ENCODE measurements at places on chromosomes 1 and 21. TPM values are rescaled to one million over a fixed set of nuclear protein-coding genes. Genes with fewer than 3 reads are reported as not detected.

Gene NIT1
- 31.3 TPM for total RNA-seq

Gene CCDC30
- total RNA-seq = 0.66 TPM

Gene AMY1B
- not detected for total RNA-seq

Gene SHISAL2A
- total RNA-seq = under 0.01 TPM

Gene RORC
- total RNA-seq = 0.13 TPM

Gene JAM2
- total RNA-seq = not detected

Gene CYP4Z1
- not detected for total RNA-seq

Gene VANGL2
- 10.3 TPM for total RNA-seq

Gene PEAR1
- total RNA-seq = 4.9 TPM

DNA sequence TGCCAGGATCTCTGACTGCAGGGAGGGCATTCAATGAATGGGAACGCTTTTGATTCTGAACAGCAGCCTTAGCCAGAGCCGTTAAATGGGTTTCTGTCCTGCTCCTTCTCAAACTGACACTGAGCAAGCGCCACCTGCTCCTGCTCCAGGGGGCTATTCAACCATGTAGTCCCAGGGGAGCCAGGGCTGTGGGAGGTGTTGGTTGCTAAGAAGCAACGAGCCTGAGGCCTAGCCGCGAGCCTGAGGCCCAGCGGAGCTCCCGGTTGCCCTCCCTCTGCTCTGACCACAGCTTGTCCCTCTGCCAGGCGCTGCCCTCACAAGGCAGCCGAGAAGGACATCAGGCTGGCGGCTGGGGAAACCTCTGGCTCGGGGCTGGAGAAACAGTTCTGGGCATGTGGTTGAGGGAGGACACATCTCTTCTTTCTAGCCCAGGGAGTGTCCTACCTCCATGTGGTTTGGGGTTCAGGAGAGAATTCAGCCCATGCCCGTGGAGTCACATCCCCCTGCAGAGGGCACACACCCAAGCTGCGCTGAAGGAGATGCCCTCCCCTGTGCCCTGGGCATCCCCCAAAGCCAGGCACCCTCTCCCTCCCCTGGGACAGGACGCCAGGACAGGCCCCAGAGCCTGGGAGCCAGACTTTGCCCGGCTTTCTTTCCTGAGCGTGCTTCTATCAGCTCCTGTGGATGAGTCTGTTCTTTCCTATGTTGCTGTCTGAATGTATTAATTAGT, 18.0 kb downstream of the PCP4 start:
- DNase-seq = no peak

GRCh38 chr1:174743654-174744561, 255.8 kb upstream of the CACYBP start:
- peak; percentile 28 for DNase-seq

GRCh38 chr1:33875862-33876261, 12.0 kb downstream of the HMGB4 start:
- DNase-seq = no peak

DNA sequence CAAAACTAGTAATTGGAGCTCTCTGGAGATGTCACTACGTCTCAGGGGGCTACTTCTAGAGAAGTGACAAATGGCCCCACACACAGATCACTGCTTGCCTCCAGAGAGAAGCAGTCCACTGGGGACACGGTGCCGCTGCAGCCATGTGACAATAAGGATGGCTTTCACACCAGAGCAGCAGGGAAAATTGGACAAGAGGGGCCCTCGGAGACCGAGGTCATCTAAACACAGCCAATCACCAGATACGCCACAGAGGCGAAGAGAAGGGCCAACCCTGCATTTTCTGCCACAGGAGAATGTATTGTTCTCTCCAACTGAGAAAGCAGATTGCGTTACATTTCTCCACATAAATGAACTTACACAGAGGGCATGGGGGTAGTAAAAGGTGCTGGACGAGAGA, 51.2 kb upstream of the TIAM1 start:
- DNase-seq = no peak

- peak; percentile 95 for DNase-seq
Measured at GRCh38 chr1:217029281-217030157, 306.3 kb upstream of the ESRRG start.

- no peak for DNase-seq
Measured at GRCh38 chr1:162256287-162256686, 120.4 kb downstream of the SPATA46 start.

GRCh38 chr1:97668945-97669344, 251.9 kb downstream of the DPYD start:
- DNase-seq = peak; percentile 28

- no peak for DNase-seq
Measured at GRCh38 chr1:31677949-31678348, 25.9 kb downstream of the COL16A1 start.

- DNase-seq = no peak
Measured at GRCh38 chr1:981955-982558, at the start of gene PERM1. Gene PERM1, minus strand, starts transcription at chr1:982093. Its CDS starts 1,064 bp downstream, at chr1:981029.

- DNase-seq = no peak
Measured at GRCh38 chr1:81937791-81938450, 137.2 kb downstream of the ADGRL2 start.

DNA sequence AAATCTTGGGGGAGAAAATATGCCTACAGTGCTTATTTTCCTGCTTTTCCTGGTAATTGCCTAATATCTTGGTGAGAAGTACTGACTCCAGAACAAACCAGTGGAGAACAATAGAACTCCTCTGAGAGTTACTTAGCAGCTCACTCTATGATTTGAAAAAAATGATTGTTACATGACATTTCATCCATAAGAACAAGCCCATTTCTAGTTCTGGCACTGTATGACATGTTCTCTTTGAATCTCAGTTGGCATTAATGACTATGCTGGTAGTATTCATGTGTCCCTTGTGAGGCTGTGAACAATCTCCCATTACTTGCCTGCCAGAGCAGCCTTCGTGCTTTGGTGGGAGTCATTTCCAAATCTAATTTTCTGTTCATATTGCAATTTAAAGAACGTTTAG, 58.0 kb downstream of the CLIC4 start:
- DNase-seq = peak; percentile 15

- no peak for DNase-seq
Measured at GRCh38 chr1:89759036-89759435, 61.8 kb upstream of the LRRC8D start.

GRCh38 chr1:235199441-235199840, 38.4 kb upstream of the RBM34 start:
- peak; percentile 13 for DNase-seq

DNA sequence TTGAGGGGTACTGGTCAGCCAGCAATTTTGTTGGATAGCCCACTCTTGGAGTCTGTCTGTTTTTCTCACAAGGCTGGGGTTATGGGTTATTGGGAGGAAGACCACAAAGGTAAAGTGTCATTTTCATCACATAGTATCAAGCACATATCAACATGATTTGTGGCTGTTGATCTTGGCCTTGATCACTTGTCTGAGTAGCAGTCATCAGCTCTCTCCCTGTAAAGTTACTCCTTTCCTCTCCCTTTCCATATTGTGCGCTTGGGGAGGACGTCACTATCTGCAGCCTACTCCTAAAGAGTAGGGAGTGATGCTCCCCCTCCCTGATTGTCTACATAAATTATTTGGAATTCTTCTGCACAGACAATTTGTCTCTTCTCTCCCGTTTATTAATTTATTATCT, 1.8 kb upstream of the ZNF362 start:
- no peak for DNase-seq

DNA sequence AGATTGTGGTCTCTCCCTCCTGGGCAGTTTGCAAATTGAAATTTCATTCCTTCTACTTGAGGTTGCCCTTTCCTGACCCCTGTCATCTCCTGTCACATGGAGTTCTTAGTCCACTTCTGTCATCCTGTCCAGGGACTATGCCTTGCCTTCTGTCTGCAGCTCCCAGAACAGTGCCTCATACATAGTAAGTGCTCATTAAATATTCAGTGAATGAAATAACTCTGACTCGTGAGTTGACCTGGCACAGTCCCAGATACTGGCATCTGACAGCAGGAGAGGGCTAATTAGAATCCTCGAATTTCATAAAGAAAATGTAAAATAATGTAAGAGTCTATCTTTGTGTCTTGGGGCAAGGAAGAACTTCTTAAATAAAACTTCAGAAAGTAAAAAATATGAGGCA, 50.8 kb downstream of the CNIH3 start:
- DNase-seq = no peak

- no peak for DNase-seq
Measured at GRCh38 chr1:64046891-64047290, 156.5 kb upstream of the UBE2U start.

DNA sequence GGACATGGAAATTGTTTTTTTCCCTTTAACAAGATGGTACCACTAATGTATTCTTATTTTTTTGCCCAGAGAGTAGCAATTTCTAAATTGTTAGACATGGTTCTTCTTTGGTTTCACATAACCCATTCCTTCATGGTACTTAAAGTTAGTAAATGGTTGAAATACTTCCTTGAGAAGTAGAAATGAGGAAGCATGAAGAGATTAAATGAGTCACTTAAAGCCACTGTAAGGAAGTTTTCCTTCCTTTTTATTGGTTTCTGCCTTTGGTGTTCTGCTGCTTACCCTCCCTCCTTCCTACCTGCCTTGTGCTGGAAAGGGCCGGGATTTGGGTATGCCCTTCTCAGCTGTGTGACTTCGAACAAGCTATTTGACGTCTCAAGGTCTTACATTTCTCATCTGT, 101.0 kb downstream of the KIF26B start:
- DNase-seq = no peak

DNA sequence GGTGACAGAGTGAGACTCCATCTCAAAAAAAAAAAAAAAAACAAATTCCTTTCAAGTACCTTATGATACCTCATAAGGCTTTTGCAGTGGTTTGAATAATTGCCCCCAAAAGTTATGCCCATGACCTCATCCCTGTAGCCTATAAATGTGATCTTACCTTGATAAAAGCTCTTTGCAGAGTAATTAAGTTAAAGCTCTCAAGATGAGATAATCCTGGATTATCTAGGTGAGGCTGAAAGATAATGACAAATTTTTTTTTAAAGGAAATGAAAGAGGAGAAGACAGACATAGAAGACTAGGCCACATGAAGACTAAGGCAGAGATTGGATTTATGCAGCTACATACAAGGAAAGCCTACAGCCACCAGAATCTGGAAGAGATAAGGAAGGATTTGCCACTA, 20.7 kb upstream of the EDEM3 start:
- no peak for DNase-seq

DNA sequence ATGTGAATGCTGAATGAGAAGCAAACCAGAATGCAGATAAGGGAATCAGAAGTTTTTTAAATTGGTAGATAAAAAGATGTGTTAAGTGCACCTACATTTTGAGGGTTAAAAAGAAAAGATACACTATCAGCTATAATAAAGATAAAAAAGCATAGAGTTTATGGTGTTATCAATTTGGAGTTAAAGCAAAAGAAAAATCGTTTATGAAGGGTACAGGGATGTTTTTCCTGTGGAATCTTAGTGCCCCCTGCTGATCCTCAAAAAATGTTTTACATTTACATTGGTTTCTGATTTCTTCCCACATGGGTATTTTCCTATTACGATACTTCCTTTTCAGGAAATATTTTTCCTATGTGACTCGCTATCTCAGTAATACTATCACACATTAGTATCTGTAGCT, 293.5 kb downstream of the MRPL39 start:
- DNase-seq = no peak

GRCh38 chr1:63928186-63929105, 154.6 kb downstream of the ROR1 start:
- DNase-seq = no peak

- no peak for DNase-seq
Measured at GRCh38 chr1:117275055-117275454, 64.3 kb upstream of the VTCN1 start.

DNA sequence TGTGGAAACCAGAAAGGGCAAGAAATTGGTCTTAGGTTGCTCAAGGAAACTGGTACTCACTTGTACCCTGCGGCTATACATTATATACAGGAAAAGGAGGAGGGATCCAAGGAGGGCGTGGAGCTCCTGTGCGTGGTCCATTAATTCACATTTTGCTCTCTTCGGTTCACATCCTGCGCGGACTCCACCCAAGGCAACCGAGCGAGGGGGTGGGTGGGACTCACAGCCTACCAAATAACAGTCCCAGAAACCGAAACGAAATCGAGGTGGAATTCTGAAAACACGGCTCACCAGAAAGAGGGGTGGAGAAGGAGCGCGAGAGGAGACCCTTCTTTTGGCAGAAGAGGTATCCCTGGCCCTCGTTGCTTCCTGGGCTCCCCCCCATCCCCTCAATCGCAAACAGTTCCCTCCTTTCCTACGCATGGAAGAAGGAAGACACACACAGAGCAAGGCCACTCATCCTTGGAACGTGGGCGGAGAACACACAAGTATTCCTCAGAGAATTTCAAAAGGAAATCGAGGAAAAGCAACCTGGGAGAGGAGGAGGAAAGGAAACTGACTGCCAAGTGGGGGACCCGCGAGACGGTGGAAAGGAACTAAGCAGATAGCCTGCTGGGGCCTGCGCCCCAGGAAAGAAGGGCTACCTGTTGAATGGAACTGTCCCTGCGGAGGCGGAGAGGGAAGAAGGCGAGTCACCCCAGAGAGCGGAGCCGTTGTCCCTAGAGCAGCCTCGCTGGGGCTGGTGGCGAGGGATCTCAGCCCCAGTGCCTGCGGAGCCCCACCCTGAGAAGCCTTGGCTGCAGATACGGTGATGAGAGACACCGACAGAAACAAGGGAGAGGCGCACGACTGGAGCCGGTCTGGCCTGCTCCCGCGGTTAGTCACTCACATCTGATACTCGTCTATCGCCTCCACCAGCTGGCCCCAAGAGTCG, 705 bp downstream of the AIDA start:
- peak; percentile 74 for DNase-seq
